ENCODE measurements at places on chromosomes 11 and 22. TPM values are rescaled to one million over a fixed set of nuclear protein-coding genes. Genes with fewer than 3 reads are reported as not detected.

DNA sequence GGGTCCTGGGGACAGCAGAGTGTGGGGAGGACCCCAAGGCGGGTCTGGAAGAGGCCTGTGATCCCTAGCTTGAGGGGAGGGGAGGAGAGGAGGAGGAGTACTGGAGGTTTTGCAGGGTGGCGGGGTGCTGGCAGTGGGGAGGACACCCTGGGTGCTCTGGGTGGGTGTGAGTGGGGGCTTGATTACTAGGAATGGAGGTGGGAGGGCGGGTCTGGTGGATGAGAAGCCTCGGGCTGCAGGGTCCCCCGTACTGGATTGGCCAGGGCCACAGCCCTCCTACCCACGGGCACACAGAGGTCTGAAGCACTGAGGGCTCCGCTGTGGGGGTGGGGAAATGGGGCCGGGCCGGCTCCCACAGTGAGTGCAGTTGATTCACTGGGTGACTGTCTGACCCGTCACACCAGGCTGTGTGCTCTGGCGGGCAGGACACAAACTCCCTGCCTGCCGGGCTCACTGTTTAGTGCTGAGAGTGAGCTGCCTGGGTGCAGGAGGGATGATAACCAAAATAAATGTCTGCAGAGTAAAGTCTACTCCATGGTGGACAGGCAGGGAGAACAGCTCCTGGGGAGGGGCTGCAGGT is 114.2 kb downstream of the CACNA1I start:
- no peak for DNase-seq

DNA sequence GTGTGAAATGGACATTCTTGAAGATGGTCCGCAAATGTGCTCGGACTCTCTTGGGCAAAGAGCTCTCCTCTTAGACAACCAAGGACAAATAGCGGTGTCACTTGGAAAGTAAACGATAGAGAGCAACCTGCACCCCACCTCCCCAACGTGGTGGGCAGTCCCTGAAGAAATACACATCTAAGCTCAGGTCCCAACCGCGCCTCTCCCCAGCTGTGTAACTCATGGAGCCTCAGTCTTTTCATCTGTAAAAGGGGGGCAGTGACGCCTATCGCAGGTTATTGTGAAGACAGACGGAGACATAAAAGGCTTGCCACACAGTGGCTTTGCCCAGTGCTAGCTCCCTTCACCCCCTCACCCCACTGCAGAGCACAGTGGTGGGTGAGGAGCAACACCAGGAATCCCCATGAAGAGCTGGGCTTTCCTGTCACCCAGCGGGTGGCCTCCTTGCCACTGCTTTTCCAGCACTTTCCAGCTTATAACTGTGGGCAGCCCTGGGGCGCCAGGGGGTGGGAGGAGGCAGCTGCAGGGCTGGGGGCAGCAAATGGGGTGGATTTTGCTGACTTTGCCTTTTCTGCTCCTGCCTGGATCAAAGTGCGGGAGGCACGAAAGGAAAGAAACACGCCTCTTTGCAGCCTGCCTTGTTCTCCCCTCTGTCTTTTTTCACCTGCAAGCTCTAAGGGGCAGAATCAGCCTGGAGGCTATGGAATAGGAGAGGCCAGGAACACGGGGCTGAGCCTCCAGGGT is 73.7 kb upstream of the TSPAN18 start:
- DNase-seq, result no peak

- no peak for DNase-seq
Observed at GRCh38 chr11:87265979-87266378, 228.2 kb downstream of the TMEM135 start.

- no peak for DNase-seq
Observed at GRCh38 chr11:122253589-122254231, 137.7 kb upstream of the BLID start.

GRCh38 chr22:42150727-42151590 is 20.3 kb upstream of the CYP2D6 start:
- DNase-seq, result no peak

- DNase-seq, result no peak
Observed at GRCh38 chr11:1844221-1845094, 5.7 kb downstream of the TNNI2 start.

GRCh38 chr22:49901457-49901856 is 16.8 kb downstream of the ALG12 start:
- DNase-seq, result peak; percentile 30

DNA sequence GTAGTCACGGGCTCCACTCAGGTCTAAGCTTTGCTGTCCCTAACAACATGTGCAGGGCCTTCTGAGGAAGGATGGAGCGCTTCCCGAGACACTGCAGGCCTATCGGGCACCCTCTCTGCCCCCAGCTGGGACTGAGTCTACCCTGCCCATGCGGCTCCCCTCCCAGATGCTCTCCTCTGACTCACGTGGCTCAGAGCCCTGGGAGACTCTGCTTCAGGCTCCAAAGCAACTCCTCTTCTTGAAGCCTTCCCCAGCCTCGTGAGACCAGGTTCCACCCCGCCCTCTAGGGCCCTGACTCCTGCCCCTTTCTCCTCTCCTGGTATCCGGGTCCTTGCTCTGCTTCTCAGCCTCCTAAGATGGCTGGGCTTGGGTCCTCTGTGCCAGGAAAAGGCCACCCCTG is 28.4 kb upstream of the ARFGAP3 start:
- DNase-seq, result no peak

- DNase-seq, result peak; percentile 38
Observed at GRCh38 chr22:20937031-20937793, 20.0 kb downstream of the CRKL start.

The CCDC87 gene
- polyA plus RNA-seq, result 0.10 TPM

The NEFH gene
- polyA plus RNA-seq, result not detected

The ANGPTL5 gene
- not detected for polyA plus RNA-seq

The OR52I1 gene
- not detected for polyA plus RNA-seq

The FIBIN gene
- polyA plus RNA-seq, result 69.8 TPM
